GOT3 (cell line): ENCODE measurements at places on chromosomes 3 and 15.

DNA sequence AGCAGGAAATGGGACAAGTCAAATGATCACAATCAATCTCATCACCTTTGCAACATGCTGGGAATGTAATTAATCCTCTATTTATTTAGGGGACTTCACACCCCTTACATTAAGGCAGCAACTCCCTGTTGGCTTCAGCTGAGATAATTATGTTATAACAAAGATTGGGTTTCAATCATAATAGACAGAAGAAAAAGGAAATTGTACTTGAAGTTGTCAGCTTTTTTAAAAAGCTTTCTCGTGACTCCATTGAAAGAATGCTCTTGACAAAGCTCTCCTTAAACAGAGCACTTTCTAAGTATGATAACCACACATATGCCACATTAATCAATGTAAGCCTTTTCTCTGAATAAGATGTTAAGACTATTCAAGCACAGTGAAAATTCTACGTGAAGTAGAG is 65.7 kb downstream of the SHQ1 start:
- no peak for DNase-seq

GRCh38 chr3:127606981-127607595 is 8.9 kb downstream of the MCM2 start:
- no peak for DNase-seq

DNA sequence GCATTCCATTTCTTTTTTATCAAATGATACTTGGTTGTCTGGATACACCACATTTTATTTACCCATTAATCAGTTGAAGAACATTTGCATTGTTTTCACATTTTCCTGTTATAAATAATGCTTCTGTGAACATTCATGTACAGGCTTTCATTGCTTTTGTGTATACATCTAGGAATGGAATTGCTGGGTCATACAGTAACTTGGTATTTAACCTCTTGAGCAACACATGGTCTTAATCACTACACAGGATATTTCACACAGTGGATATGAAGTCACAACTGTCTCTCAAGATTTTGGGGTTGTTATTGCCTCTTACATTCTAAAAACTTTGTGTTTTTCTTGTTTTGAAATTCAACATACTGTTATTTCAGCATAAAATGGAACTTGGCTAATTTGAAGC is 48.2 kb downstream of the C3orf85 start:
- DNase-seq = no peak

DNA sequence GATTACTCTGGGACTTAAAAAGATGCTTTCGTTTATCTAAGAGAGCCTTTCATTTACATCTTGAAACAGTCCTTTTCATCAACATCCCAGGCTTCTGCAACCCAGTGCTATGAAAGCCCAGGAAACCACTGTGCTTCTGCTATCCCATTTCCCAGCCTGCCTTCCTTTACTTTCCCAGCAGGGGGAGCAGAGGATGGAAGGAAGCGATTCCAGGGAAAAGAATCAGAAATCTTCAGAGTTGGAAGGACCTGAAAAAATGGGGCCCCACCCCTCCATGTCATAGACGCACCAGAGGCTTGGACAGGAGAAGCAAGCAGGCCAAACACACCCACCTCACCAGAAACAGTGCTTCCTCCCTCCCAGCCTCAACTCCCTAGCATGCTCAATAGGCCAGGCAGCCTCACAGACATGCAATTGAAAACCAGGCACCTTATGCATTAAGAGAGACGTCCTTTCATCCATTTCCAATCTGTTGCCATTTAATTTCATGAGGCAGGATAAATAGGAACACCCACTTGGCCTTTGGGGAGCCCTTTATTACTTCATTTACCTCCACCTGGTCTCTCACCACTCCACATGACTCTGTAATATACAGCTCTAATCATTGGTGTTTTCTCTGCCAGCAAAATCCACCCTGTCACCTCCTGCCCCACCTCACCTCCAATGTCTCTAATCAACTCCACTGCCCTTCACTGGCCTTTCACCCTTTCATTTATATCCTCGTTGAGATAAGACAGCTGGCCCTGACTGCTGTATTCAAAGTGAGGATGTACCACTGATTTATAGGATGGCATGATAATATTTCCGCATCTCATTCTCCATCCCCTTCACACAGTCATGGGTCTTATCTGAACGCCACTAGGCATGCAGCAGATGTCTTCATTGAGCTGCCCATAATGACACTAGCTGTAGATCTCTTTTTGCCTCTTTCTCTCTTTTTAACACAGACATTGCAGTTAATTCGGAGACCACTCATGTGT is 583.9 kb downstream of the NTRK3 start:
- DNase-seq = no peak

GRCh38 chr3:94064243-94064860 is 1.5 kb downstream of the NSUN3 start:
- no peak for DNase-seq

- no peak for DNase-seq
Measured at GRCh38 chr15:90812171-90812957, 56.0 kb upstream of the FURIN start.

DNA sequence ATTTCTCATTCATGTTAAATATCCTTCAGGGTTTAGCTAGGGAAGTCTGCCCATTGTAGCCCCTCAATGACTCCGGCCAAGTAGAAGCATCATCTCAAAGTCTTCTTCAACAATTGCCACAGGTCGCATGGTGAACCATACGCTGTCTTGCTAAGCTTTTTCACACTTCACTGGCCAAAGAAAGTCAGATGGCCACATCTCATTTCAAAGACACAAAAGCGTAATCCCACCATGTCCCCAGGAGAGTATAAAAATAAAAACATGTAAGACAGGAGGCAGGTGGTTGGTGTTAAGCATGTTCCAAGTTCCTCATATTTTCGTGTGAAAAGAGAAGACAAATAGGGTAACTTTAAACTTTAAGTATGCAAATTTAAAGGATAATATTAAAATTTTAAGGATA is 147.4 kb downstream of the ERC2 start:
- DNase-seq = no peak

DNA sequence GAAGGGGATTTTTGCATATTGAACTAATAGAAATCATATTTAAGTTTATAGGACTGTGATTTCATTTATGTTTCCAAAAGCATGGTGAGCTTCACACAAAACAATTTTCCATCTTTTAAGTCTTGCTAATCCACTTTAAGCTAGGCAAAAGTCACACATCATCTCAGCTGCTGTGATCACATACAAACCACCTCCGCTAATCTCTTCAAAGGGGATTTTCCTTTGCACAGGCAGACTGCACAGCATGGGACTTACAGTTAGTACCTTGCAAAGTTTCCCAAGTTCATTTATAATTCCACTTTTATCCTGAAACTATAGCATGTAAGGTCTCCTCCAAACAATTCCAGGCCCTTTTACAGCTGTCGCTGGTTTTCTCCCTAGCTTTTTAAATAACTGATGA is 225.1 kb upstream of the CNTN3 start:
- no peak for DNase-seq

DNA sequence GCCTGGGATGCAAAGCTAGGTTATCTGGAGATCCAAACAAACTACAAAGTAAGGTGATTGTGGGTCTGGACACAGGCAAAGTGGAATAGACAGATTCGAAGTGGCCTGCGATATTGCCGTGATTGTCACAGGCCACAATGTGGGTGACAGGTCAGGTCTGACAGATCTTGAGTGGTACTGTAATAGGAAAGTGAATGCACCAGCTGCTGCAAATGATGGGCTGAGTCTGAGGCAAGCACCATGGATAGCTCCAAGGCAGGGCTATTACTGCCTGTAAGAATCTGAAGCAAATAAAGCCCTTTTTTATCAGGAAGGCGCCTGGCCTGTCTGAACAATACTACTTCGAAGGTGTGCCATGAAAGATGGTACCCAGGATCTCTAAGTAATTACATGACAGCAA is 10.0 kb downstream of the ARMC8 start:
- no peak for DNase-seq

- no peak for DNase-seq
Measured at GRCh38 chr3:188752850-188753249, 418.9 kb upstream of the TPRG1 start.

- DNase-seq = no peak
Measured at GRCh38 chr3:100266531-100266930, 5.7 kb downstream of the TBC1D23 start.

- DNase-seq = no peak
Measured at GRCh38 chr3:141129049-141129448, 77.9 kb downstream of the SPSB4 start.

DNA sequence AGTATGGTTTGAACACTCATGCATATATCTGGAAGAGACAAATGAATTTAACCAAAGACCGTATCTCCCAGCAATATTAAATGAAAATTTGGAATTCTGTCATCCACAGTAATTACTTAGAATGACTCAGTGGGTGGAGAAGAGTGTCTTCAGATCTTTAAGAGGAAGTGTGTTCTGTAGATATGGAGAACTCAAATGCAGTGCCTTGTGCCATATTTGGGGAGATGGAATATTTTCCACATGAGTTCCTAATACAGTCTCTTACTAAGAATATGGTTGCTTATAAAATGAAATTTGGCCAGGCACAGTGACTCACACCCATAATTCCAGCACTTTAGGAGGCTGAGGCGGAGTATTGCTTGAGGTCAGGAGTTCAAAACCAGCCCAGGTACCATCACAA is 40.5 kb downstream of the ANO10 start:
- no peak for DNase-seq

- DNase-seq = no peak
Measured at GRCh38 chr3:62705721-62706120, 169.5 kb downstream of the CADPS start.

- no peak for DNase-seq
Measured at GRCh38 chr3:69774029-69774428, 34.8 kb downstream of the MITF start.

DNA sequence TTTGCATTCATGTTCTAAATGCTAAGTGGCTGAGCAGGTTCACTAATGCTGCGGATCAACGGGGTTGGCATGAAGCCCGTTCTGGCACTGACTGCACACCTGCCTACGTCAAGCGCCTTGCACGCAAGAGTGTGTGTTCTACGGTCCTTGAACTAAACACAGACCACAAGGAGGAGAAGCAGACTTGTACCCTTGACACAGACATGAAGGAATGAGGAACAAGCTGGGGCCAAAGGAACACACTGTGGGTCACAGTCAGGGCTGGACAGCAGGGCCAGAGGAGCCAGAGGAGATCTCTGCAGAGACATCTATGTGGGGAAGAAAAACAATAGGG is 48.0 kb upstream of the LDHAL6B start:
- no peak for DNase-seq

GRCh38 chr3:131283862-131284261 is 97.7 kb upstream of the NUDT16 start:
- DNase-seq = no peak
